ENCODE measurements at places on chromosomes 13 and 19.

DNA sequence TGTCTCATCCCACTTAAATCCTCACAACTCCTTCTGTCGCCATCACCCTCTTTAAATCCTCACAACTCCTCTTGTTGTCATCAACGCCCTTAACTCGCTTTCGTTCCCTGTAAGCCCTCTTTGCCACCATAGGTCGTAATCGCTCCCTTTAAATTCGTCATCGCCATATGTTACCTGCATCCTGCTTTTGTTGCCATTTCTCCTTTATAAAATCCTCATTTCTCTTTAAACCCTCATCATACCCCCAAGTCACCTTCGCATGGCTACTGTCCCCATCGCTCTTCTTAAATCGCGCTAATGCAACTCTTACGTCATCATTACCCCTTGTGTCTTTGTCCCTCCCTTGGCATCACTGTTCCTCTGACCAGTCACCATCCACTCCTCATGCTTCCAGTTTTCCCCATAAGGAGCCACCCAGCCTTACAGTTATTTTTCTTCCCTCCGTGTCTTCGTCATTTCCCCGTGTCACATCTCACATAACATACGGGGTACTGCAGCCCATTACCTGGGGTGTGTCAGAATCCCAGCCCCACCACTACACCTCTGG, 539 bp downstream of the PLD3 start:
- DNase-seq, result peak; percentile 61

- no peak for DNase-seq
Observed at GRCh38 chr19:41563854-41564514, 12.0 kb upstream of the CEACAM21 start.

DNA sequence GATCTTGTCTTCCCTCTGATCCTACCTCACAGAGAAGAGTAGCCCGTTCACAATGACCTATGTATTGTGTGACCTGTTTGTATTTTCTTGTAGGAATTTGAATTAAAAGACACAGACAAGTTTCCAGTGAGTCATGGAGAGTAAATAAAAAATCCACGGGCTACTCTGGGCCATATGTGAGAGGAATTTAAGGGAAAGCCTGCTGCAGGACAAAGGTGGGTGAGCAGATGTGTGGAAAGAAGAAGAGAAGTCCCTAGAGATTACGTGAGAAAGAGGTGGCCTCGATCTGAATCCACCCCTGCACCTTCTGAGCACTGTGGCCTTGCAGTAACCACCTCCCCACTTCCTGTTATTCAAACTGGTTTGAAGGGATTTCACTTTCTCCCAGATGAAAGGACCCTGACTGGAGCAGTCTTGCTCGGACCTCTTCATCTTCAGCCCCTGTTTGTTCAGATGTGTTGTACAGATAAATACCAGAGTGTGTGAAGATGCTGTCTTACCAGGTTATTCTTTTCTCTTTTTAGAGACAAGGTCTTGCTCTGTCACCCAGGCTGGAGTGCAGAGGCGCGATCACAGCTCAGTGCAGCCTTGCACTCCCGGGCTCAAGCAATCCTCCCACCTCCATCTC, 205.4 kb downstream of the PDS5B start:
- peak; percentile 5 for DNase-seq

DNA sequence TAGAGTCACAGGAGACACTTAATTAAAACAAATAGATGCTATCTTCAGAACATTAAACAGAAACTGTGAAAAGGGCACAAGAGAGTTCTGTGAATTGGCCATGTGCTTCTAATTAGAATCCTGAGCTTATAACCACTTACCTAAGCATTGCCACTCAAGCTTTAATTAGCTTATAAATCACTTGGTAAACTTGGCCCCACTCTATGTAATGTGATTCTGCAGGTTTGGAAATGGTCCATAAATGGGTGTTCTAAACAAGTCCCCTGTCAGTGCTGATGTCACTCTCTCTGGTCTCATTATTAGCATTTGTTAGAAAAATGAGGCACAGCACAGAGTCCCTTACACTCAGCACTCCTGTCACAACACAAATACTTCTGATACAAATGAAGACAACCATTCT, 18.0 kb downstream of the ZNF91 start:
- no peak for DNase-seq

GRCh38 chr13:71124230-71124629, 742.8 kb downstream of the DACH1 start:
- no peak for DNase-seq

DNA sequence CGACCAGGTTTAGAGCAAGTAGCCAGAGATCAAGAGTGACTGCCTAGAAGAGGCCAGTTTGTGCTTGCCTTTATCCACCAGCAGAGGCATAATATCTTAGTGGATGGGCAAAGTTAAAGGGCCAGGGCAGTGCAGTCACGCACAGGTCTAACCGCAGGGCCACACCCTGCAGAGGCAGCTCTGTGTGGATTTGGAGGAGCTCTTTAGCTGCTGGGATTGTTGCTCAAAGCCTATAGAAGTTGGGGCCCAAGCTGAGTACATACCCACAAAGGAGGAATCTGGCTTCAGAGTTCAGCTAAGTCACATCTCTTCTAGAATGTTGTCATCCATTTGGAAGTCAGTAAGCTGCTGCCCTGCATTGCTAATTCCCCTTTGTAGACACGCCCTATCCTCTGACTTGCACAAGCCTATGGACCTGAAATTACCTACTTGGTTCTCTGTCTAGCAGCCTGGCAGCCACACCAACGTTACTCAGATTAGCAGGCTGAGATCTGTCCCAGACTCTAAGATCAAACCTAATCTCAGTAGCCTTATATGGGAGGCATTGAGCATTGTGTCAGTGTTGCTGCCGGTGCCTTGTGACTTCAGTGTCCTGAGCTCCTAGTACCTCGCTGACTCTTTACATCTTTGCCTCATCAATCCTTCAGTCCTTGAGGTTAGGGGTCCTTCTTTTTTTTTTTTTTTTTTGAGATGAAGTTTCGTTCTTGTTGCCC, 102.9 kb upstream of the STARD13 start:
- peak; percentile 17 for DNase-seq

All from hematopoietic multipotent progenitor cell treated with erythropoietin and hydrocortisone succinate and interleukin-3 and kit ligand, for 6 days (in vitro differentiated cells).